A673 (cell line): ENCODE measurements at places on chromosomes 2 and 18. TPM values are rescaled to one million over a fixed set of nuclear protein-coding genes. Genes with fewer than 3 reads are reported as not detected.
A peak's percentile ranks its signal among the peaks of the same experiment; 100 is the strongest.

DNA sequence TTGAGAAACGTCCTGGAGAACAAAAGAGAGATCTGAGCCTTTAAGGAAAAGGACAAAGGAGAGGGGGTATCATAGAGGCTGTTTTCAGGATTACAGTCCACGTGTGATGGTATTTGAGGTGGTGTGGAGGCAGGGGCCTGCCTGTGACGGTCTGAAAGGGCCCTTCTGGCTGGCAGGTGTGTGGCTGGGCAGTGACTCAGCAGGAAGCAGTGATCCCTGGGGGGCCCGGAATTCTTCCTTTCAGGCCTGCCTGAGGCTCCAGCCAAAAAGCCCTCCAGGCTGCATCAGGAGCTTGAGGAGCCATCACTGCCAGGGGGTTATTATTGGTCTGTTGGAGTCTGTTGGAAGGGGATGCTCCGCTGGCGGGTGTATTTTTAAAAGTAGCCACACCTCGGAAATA lies 97.2 kb upstream of the TMEM18 start:
- H3K4me1 ChIP-seq: no peaks in the 10 kb centered on the region
- no peaks in the 10 kb centered on the region for H3K36me3 ChIP-seq
- DNase-seq: no peak
- no peaks in the 10 kb centered on the region for H3K27me3 ChIP-seq
- no peak overlapping the region for H3K4me3 ChIP-seq

GRCh38 chr2:177148477-177149154 lies 64.0 kb upstream of the HNRNPA3 start:
- peak overlapping the region; percentile 48 for H3K4me3 ChIP-seq
- no peaks in the 10 kb centered on the region for H3K36me3 ChIP-seq
- peaks cover 40% of the 10 kb centered on the region for H3K4me1 ChIP-seq

GREB1L gene
- 0.04 TPM in 1 of 2 replicates, not detected in the other for total RNA-seq

DNA sequence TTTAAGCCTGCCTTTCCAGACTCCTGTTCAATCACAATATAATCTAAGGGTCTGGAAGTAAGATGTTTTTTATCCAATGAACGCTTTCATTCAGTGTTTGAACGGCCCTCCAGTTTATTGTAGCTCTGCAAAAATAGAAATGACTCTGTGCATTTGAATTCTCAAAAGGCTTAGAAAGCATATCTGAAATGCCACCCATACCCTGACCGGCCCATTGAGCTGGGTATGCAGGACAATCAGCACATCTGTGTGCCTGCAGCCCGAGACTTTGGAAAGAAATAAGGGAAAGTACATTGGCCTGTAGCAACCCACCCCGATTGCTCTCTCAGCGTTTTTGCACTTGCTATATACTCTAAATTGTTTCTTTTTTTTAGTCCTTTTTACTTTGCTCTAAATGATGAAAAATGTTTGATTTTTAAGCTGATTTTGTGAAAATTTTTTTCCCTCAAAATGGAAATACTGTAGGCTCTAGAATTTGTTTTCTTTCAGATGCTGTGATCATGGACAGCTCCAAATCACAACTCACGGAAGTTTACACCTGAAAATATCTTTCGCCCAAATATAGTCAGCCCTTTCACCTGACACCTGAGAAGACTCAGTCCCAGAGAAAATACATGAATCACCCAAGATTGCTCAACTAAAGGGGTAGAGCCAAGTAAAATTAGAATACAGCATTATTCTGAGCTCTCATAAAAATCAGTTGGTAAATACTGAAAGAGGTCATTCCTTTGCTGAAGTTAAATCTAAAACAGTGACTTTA lies 194.5 kb upstream of the SIX3 start:
- no peak for DNase-seq
- H3K27ac ChIP-seq: no peak overlapping the region
- no peak overlapping the region for H3K4me3 ChIP-seq
- no peaks in the 10 kb centered on the region for H3K4me1 ChIP-seq

DNA sequence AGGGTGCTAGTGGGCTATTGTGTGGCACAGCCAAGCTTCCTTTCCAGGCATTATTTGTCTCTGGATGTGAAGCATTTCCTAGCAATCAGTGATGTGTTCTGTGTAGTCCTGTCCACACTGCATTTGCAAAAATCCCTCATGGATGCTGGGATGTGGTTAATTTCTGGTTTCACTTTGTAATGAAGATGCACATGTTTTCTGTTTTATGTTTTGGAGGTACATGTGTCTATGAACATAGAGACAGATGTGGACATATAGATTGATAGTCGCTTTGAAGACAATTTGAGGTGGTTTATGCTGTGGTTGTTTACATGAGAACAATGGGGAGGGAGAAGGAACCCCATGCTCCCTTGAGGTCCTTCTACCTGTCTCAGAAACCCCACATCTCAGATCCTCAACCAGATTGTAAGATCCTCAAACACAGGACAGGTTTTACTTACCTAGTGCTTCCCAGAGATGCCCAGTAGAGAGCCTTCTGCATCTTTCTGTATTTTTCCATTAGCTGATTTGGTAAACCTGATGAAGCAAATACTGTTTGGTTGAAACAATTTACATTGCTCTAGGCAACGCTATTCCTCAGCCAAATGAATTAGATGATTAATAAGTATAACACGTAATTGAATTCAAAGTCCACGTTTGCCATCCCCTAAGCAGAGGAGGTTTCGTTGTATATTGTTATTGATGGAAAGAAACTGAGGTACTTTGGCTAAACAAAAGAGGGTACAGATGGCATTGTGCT lies 204.4 kb downstream of the SPP2 start:
- H3K27ac ChIP-seq: no peak overlapping the region
- no peaks in the 10 kb centered on the region for H3K27me3 ChIP-seq
- no peaks in the 10 kb centered on the region for H3K4me1 ChIP-seq
- no peaks in the 10 kb centered on the region for H3K36me3 ChIP-seq
- DNase-seq: no peak

GRCh38 chr2:118333664-118334063 lies 245.4 kb downstream of the INSIG2 start:
- H3K27me3 ChIP-seq: peaks cover 5% of the 10 kb centered on the region
- no peaks in the 10 kb centered on the region for H3K36me3 ChIP-seq

DNA sequence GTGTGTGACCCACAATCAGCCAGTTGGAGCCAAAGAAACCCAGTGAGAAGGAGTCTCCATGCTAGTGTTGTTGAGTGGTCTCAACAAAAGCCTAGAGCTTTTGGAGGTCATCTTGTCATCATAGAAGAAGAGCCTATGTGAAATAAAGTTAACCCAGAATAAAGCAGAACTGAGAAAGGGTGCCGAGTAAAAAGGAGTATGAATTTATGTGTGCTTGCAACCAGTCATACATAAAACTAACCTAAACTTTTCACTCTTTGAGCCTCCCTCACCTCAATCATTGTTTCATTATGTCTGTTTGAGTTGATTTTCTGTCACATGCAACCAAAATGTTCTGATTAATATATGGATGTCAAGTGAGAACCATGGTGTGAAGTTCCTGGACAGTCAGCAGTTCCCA lies 599.3 kb upstream of the ZEB2 start:
- no peaks in the 10 kb centered on the region for H3K4me1 ChIP-seq
- DNase-seq: no peak
- no peaks in the 10 kb centered on the region for H3K27me3 ChIP-seq
- no peak overlapping the region for H3K27ac ChIP-seq
- H3K4me3 ChIP-seq: no peak overlapping the region
- no peaks in the 10 kb centered on the region for H3K36me3 ChIP-seq

- H3K27me3 ChIP-seq: peaks cover 31% of the 10 kb centered on the region
- H3K4me3 ChIP-seq: no peak overlapping the region
- no peaks in the 10 kb centered on the region for H3K36me3 ChIP-seq
- no peaks in the 10 kb centered on the region for H3K4me1 ChIP-seq
- no peak for DNase-seq
These were observed 61.0 kb upstream of the IL1RL1 start for GRCh38 chr2:102250278-102250821.

DNA sequence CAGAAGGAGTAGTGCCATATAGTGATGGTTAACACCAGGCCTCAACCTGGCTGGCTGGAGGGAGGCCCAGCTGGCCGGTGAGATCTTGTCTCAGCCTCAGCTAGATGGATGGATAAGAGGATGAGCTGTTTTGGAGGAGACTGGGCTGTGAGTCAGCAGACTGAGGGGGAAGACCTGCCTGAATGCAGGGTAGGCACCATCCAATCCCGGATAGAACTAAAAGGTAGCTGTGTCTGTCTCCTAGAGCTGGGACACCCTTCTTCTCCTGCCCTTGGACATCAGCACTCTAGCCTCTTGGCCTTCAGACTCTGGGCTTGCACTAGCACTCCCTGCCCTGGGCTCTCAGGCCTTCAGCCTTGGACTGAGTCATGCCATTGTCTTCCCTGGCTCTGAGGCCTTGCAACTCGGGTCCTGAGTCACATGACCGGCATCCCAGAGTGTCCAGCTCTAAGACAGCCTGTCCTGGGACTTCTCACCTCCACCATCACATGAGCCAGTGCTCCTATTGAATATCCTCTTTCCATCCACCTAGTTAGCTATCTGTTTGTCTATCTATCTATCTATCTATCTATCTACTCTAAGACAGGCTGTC lies 131.3 kb downstream of the TPO start:
- no peak overlapping the region for H3K4me3 ChIP-seq
- H3K27ac ChIP-seq: no peak overlapping the region
- H3K27me3 ChIP-seq: no peaks in the 10 kb centered on the region
- H3K4me1 ChIP-seq: no peaks in the 10 kb centered on the region

- no peaks in the 10 kb centered on the region for H3K4me1 ChIP-seq
- no peak overlapping the region for H3K4me3 ChIP-seq
These were observed 7.9 kb upstream of the ZNF407 start for GRCh38 chr18:74589811-74590210.

- peaks cover 9% of the 10 kb centered on the region for H3K27me3 ChIP-seq
- no peak overlapping the region for H3K4me3 ChIP-seq
These were observed 123.6 kb downstream of the ZNF521 start for GRCh38 chr18:25228410-25228809.
